ENCODE measurements at places on chromosomes 4 and X.

- DNase-seq, result no peak
Measured at GRCh38 chrX:118117741-118118140, 1.1 kb upstream of the KLHL13 start.

DNA sequence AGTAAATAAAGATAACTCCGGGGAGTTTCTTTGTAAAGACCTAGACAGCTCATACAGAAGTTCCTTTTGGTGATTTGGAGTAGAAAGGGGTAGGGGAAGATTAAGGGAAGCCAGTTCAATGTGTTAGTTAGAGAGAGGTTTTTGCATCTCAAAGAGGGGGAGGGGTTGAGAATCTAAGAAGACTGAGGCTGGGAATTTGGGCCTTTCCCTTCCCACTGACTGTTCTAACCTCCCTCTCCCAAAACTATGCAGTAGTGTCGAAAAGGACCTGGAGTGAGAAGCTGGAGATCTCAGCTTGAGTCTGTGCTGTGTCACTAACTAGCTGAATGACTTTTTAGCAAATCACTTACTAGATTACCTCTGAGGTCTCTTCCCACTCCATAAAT is 55.7 kb upstream of the CCDC160 start:
- DNase-seq, result no peak

- no peak for DNase-seq
Measured at GRCh38 chr4:14520171-14520570, 482.1 kb upstream of the CPEB2 start.

DNA sequence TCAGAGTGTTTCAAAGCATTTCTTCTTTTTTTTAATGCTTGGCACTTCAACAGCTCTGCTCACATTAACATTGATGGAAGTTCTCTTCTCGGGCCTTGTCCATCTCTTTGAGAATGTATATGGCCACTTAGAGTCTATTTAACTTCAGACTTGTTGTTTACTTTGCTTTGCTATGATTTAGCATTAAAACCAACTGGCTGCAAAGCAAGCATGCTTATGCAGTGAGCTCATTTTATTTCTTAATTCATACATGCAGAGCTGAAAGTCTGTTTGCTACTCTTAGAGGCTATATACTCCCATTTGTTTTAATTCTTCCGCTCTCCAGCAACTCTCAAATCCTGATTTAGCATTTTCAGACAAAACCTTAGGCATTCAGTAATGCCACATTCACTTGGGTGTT is 107.6 kb upstream of the PACRGL start:
- no peak for DNase-seq

DNA sequence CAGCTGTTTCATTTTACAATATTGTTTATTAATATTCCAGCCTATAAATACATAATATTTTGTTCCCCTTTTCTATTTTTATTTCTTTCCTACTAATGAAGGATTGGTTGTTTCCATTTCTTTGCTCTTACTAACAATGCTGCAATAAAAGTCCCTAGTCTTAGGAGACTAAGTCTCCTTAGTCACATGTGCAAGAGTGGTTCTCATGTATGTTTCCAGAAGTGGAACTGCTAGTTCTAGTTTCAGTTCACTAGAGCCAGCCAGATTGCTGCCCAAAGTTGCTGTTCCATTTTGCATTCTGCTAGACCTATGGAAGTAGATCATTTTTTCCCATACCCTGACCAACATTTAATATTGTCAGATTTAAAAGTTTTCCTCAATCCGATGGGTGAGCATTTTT is 44.3 kb downstream of the CNGA1 start:
- no peak for DNase-seq

DNA sequence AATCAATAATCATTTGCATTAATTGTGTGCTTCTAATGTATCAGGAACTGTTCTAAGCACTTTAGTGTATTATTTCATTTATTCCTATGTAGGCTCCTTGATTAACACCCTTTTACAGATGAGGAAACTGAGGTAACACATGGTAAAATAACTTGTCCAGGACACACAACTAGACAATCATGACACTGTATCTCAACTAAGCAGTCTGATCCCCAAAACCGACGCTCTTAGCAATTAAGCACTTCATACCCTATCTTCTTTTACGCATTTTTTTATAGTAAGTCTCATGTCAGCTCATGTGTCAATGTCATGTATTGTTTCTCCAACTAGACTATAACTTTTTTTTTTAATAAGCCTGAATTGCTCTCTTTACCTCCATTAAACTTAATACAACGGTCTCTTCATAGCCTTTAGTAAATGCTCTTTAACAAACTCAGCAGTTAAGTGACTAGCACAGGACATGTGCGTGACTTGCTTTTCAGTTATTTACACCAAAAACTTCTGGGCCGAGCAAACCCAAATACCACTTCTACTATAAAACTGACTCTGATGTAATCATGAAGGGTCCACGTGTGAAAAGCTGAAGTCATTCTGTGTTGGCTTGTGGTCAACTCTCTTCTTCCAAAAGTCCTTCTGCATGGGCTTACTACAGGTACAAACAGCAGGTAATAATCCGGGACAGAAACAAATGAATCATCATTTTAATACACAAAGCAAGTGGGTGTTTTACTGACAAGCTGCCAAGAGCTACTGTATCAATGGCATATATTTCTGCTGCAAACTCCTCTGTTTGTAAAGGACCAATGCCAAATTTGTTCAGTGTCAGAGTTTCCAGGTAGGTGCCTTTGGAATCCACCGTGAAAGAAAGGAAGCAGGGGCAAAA is 7.9 kb upstream of the AMBN start:
- DNase-seq, result no peak

GRCh38 chr4:125827696-125828052 is 512.9 kb downstream of the FAT4 start:
- DNase-seq, result no peak

- DNase-seq, result no peak
Measured at GRCh38 chr4:146369446-146369845, 152.3 kb downstream of the SLC10A7 start.

GRCh38 chrX:153903991-153904957 is at the start of gene AVPR2:
TSS of gene AVPR2 (plus strand) at chrX:153904673. CDS start at chrX:153905146, 473 bp downstream.
- DNase-seq, result no peak

DNA sequence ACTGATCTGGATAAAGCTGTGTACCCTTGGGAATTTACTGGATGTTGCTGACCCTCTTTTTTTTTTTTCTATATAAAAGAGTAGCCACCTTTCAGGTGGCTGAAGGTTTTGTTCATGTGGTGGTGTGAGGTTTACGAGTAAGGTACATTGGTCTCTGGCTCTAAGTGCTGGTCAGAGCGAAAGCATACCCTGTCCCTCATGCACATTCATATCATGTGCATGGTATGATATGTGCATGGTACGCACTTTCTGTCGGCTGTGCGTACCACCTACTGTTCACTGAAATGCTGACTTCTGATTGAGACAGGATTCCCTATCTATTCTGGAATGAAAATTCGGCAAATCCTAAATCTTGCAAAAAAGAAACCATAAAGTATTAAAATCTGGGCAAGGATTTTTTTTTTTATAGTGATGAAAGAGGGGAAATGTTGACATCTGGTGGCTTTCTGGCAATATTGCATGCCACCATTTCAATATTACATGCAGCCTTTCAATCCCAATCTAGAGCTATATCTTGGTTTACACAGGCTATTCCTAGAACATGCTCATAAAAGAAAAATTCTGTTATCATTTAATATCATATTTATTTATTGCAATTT is 32.8 kb downstream of the FAM149A start:
- no peak for DNase-seq

DNA sequence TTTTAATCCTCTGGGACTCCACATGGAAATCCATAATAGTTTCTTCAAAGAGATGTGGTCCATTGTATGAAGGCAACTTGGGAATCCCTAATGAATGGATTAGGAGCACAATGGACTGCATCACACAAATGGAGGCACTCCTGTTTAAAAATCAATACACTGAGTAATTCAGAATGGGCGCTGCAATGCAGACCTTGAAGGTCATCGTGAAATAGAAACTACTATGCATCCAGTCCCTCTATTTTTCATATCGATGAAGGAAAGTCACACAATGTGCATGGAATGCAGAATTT is 98.8 kb upstream of the EGFL6 start:
- no peak for DNase-seq

GRCh38 chr4:185589067-185589836 is 53.9 kb upstream of the PDLIM3 start:
- no peak for DNase-seq

DNA sequence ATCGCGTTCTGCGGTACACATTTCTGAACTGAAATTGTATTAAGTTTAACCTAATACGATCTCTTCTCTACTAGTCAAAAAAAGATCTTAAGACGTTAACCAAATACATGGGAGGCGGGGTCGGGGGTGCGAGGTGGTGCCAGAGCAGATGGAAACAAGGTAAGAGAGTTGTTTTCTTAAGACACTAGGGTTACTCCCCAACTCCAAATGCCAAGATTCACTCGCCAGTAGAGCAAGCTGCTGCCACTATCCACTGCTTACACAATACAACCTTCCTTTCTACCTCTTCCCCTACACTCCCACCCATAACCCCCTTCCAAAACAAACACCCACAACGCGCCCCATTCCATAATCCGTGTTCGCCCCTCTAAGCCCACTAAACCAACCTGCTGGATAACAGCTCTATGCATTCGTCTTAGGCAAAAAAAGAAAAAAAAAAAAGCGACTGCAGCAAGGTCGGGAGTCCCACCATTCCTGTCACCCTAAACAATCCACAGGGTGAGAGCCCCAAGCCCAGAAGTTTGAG is 1.3 kb downstream of the LCORL start:
- DNase-seq, result no peak

DNA sequence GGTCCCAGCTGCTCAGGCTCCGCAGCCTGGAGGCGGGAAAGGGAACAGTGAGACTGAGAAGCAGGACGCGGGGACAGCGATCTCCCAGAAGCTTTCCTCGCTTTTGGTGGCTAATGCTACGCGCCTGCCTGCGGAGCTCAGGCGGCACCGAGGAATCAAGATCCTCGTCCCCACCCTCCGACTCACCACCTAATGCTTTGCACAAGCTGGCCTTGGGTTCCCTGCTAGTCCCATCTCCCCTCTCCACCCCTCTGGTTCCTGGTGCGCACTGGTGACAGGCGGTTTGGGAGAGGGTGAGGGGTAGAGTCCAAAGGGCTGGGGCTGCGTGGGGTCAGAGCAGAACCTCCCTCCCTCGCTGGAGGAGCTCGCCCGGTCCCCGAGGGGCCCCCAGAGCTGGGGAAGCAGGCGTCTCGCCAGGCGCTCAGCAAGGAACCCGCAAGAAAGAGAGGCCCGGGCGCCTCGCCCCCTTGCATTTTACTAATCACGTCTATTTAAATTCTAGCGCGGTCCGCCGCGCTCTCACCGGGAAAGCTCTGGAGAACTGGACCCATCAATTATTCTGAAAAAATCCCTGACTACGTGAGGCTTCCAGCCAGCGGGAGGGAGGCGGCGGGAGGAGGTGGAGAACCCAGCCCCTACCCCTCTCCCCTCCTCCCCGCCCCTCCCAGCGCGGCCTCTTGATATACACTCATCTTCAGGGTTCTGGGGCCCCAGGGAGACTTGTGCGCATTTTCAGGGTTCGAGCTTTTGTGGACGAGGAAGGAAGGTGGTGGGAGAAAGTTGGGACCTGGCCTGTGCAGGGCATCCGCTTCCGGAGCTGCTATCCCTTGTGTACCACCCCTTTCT is 9.1 kb downstream of the POU4F2 start:
- DNase-seq, result no peak

GRCh38 chr4:78767350-78767749 is 8.8 kb upstream of the BMP2K start:
- no peak for DNase-seq

DNA sequence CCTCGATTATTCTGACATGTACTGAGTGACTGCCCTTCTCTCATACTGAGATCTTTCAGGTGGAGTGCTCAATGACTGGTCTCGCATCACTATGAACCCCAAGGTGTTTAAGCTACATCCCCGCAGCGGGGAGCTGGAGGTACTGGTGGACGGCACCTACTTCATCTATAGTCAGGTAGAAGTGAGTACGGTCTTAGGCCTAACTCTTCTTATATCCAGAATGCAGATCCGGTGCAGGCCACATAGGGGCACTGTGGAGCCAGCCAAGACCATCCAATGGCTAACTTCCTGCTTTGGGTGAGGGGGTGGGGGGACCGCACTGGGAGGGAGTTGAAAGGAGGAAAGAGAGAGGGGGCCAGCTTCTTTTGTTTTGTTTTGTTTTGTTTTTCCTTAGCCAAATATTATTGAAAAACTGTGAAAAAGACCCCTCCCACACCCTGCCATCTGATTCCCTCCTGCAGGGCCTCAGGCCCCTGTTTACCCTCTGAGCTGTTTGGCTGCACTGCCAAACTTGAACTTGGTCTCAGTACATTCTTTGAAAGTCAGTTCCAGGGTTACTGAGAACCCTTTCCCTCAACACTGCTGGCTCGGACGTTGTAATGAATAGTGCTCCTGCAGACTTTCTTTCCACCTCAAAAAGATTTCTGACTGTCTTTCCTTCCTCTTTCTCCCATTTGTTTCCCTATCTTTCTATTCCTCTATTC is 16.2 kb downstream of the AWAT2 start:
- no peak for DNase-seq

DNA sequence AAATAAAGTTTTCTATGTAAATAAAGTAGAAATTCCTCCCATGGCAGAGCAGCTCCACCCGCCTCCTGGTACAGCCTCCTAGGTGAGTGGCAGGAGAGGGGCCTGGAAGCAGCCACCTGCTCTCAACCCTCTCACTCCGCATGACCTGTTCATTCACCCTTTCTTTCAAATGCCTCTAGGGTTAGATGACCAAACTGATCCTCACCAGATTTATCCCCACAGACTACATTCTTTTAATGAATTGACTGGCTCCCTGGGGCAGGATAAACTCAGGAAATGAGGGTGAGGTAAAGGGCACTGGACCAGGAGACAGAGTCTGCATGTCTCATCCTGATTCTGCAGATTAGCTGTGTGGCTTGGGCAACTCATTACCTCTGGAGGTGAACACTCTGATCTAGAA is 32.6 kb upstream of the NKX6-1 start:
- no peak for DNase-seq

DNA sequence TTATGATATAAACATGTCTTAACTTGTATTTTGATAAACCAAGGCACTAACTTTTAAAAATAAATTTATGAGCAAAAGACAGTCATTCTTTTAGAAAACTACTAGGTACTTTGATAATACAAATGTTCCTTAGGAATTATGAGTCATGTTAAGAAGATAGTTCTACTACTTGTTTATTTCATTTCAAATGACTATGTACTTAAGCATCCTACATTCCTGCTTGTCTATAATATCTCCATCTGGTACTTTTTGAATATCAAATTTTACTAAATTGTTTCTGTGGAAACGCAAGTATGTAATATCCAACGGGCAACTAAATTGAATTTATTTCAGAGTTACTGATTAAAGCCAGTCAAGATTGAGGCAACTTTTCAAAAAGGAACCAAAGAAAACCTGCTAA is 61.8 kb downstream of the CAMK2D start:
- DNase-seq, result no peak

Data from CD4-positive, alpha-beta T cell treated with Interferon gamma for 1 hour (primary cell).